ENCODE measurements at places on chromosomes 5 and 9.
A peak's percentile ranks its signal among the peaks of the same experiment; 100 is the strongest.

- no peak for DNase-seq
Observed at GRCh38 chr5:122473138-122473843, 161.3 kb downstream of the SNCAIP start.

GRCh38 chr9:132578367-132578932, 4.0 kb upstream of the BARHL1 start:
- DNase-seq: no peak

DNA sequence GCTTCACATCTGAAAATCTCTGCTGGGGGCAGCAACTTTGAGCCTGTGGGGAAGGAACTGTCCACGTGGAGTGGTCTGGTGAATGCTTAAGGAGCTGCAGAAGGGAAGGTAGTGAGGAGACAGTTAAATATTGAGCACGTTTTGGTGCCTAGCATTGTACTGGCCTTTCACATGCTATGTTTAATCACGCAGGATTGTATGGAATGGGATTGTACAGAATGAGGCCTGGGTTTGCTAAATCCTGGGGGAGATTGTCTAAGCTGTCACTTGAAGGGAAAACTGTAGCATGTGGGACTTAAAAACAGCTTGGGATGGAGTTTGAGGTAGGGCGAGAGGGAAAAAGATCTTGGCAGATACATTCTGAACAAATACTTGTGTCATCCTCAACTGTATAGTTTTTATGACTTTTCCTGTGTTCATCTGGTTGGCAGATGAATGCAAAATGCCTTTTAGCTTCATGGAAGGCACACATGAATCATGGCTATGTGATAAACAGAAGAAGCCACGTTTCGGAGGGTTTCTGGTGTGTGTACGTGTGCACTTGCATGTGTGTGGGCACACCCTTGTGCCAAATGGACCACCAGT, 106.6 kb downstream of the TMC1 start:
- DNase-seq: no peak

DNA sequence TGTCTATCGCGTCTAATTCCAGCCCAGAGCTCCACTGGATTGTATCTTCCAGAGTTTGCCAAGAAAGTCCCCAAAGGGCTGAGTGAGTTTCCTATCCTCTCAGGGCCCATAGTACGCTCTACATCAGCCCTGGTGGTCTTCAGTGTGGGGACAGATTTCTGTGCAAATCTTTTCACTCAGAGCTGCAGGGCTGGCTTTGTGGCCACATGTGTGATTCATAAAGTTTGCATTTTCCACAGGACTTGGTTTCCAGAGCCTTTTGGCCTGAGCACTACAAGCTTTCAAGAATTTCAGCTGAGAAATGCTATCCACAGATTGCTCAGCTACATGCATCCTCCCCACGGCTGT, 76.7 kb upstream of the CXCL14 start:
- no peak for DNase-seq

GRCh38 chr5:95881833-95882232, 59.3 kb upstream of the GLRX start:
- DNase-seq: no peak

- no peak for DNase-seq
Observed at GRCh38 chr5:80275347-80275746, 19.5 kb upstream of the SERINC5 start.

GRCh38 chr9:132982458-132982857, 4.0 kb downstream of the GFI1B start:
- DNase-seq: no peak

DNA sequence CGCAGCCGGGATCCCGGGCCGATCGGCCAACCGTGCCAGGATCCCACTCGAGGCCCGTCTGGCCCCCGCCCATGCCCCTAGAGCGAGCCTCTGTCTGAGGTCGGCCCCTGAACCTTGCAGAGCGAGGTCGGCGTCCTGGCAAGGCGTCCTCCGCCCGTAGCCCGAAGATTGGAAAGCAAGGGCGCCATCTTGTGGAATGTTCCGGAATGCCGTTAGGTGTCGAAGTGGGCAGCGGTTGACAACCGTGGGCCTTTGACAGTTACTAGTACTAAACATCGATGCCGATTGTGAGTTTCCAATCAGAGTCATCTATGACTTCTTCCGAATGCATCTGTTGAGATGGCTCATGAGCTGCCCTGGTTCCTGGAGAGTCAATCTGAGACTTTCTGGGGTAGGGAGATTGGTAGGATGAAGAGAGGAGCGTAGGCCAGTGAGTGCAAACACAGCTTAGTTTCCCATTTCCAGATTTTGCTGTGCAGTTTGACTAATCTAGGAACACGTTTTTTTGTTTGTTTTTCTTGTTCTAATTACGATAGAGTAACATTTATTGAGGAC, 923 bp upstream of the PLK2 start:
- peak; percentile 80 for DNase-seq

- no peak for DNase-seq
Observed at GRCh38 chr5:181187500-181188213, 17.3 kb downstream of the TRIM7 start.

DNA sequence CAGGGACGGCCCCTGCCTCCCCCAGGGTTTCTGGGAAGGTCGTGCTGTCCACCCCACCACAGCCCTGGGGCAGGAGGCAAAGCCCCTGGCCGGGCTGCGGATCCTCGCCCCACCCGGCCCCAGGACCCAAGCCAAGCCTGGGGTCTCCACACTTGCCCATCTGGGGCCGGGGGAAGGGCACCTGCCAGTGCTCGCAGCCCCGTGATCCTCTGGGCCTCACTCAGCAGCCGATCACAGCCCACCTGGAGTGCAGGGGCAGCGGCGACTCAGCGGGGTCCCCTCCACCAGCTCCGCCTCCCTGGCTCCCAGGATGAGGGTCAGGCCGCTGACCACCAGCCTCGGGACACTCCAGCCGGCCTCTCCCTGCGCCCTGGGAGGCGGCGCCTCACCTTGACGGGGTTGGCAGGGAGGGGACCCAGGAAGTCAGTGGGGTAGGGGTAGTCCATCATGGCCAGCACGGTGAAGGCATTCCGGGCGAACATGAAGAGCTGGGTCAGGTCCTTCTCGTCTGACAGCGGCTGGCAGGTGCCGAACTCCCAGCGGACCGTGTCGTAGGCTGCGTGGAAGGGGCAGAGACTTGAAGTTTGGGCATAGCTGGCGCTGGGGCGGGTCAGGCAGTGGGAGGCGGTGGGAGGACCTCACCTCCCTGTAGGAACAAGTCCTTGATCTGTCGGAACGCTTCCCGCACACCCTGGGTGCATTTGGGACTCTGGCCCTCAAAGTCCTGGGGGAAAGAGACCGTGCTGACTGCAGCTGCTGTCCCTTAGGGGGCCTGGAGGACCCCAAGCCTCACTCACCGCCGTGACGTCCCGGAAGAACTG, 1.8 kb downstream of the DPP7 start:
- no peak for DNase-seq

DNA sequence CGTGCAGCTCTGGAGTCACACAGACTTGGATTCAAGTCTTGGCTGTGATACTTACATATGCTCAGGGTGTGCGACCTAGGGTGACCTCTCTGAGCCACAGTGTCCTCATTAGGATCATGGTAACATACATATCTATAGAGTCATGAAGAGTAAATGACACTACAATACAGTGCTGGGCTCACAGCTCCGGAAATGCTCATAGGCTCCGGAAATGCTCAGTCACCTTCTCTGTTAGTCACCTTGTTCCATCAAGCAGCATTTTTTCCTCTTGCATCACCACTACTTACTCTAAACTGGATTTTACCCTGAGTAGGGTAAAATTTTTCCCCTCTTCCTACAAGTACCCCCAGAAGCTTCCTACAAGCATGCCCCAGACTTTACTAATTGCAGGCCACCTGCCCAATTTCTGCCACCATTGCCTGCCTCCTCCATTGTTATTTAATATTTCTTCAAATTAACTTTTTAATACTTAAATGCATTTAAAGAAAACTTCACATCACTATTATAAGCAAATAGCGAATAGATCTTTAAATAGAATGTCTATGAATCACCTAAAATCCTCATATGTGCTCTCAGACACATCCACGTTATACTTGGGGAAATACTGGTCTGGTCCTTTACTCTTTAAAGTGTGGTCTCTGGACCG, 147.6 kb upstream of the SPRY4 start:
- peak; percentile 11 for DNase-seq

GRCh38 chr5:112417931-112418658, 982 bp downstream of the EPB41L4A start:
- no peak for DNase-seq

DNA sequence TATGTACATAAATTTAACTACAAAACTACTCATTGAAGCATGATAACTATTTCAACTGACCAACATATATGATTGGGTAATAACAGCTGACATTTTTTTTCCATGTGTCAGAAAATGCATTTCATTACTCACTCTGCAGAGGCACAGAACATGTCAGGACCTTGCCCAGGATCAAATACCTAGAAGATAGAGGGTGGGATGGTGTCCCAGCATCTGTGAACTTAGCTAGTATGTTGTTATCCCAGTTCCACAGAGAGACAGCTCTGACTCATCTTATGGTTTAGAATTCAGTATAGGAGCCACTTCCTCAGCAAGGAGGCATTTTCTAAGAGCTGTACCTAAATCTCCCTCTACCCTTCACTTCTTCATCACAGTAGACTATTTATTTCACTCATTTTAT, 1198.6 kb upstream of the ACO1 start:
- DNase-seq: no peak

- DNase-seq: no peak
Observed at GRCh38 chr5:180330270-180330648, 22.9 kb downstream of the GFPT2 start.

DNA sequence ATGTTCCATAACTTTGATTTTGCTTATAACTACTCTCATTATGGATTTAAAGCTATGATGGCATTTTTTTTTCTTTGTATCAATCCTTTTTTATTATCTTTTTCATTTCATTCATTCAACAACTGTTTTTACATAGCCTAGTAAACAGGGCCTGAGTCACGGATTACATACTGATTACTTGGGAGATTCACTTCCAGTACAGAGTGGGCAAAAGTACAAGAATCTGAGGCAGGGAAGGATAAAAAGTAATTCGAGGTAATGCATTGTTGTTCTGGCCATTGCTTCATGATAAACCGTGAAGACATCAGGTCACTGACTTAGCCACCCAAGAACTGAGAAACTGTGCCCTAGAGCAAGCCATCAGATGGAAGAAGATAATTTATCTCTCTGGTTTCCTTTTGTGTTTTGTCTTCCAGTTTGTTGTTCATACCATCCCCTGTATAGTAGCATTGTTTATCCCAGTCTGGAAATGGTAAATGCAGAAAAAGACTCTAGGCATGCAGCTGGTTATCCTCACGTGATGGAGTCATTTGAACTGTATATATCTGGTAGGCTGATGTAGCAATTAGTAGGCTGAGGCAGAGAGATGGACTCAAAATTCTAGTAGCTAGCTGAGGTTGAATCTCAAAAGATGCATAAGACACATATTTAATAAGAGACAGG, 145.6 kb downstream of the CNTLN start:
- no peak for DNase-seq

Data from activated T-helper 1 cell treated with Interleukin-2 at 50 U/mL for 16 hours (primary cell).